ENCODE measurements at places on chromosomes 11 and 22.

DNA sequence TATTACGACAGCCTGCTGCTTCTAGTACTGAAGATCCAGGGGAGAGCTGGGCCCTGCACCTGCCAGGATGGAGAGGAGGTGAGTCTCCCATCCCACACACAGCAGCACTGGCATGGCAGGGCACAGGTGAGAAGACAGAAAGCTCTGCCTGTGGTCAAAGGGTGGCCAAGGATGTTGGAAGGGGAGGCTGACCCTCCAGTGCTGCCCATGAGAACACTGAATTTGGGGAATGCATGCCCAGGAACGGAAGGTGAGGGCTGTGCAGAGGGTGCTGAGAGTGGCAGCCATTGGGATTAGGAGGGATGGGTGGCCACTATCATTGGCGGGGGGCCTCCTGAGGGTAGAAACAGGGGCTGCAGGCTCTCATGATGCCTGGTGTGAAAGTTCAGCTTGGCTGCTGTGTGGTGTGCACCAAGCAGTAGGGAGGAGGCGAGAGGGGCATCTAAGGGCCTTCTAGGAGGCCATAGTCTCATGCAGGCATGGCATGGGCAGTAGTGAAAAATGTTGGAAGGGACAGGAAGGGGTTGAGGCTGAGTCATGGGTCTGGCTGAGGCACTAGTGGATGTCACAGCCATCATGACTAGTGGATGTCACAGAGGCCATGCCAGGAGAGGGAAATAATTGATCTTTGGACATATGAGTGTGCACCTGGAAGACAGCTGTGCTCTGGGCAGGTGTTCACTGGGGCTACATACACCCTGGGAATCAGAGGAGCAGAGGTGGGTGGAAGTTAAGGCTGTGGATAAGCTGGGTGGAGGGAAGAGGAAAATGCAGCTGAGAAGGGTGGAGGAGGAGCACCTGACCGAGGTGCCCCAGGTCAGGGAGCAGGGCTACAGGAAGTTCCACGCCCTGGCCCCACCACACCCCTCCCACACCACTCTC lies 2.5 kb upstream of the LRRC74B start:
- DNase-seq: no peak

- DNase-seq: no peak
Observed at GRCh38 chr11:73388265-73389133, 12.3 kb downstream of the RELT start.

DNA sequence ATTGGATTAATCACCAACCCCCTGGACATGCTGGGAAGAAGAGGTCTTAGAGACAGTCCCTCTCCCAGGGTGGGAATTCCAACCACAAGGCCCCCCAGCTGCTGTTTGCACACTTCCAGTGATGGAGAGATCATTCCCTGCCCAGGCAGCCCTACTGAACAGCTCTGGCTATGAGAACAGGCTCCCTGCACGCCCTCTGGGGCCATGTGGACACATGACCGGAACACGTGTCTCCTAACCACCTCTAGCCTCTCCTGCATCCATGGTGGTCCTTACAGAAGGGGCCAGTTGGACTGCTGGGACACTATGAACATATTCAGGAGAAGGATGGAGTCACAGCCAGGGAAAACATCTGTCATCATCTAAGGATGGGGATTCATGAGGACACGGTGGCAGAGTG lies 196.2 kb downstream of the MN1 start:
- no peak for DNase-seq

DNA sequence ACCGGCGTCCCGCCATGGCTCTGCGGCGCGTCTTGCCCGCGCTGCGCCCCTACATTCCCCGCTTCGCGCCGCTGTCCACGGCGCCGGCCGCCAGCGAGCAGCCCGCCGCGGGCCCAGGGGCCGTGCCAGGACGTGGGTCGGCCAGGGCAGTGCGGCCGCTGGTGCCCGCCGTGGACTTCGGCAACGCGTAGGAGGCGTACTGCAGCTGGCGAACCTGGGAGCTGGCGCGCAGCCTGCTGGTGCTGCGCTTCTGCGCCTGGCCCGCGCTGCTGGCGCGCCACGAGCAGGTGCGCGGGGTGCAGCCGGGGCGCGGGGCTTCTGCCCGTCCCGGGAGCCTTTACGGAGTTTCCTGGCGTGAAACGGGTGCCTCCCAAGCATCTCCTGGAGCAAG lies 20.1 kb downstream of the DGCR6L start:
- DNase-seq: peak; percentile 33

GRCh38 chr11:34126959-34127848 lies 21.8 kb downstream of the NAT10 start:
- DNase-seq: no peak

- no peak for DNase-seq
Observed at GRCh38 chr11:10021563-10021962, 272.5 kb downstream of the SBF2 start.

- DNase-seq: no peak
Observed at GRCh38 chr11:28815110-28815509, 706.9 kb downstream of the METTL15 start.

DNA sequence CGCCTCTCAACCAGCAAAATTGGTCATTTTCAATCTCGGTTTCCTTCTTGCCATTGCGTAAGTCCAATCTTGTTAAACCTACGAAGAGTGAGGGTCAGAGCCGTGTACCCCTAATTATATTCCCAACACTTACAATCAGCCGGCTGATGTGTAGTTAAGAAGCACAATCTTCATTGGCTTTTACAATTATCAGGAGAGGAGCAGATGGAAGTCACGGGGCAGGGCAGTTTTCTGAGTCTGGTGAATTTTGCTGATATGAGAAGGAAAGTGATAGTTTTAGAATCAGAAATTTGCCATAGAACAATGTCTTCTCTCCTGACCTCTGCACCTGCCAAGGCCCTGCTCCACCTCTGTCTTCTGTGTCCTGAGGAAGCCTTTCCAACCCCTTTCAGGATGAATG lies 35.0 kb upstream of the ATXN10 start:
- DNase-seq: no peak

DNA sequence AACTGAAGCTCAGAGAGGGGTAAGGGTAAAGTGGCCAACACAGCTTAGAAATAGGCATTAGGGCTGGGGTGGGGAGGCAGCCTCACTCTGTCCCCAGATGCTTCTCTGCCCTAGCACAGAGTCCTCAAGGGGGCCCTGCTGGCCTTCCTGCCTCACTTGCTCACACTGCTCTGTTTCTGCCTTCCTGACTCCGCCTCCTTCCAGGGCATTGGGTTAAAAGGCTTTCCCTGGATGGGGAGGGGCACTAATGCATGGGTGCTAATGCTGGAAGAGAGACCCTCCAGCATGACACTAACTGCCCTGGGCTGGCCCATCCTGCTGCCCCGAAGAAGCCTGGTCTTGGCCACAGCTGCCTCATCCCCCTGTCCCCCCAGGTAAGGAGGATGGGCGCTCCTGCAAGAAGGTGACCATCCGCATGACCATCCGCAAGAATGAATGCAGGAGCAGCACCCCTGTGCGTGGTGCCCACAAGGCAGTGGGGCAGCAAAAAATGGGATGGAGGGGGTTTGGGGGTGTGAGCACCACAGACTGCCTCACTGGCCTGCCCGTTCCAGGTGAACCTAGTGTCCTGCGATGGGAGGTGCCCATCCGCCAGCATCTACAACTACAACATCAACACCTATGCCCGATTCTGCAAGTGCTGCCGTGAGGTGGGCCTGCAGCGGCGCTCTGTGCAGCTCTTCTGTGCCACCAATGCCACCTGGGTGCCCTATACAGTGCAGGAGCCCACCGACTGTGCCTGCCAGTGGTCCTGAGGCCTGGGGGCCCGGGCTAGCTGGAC lies 74.0 kb upstream of the MYOD1 start:
- DNase-seq: no peak

- DNase-seq: no peak
Observed at GRCh38 chr11:20493340-20493739, 105.8 kb downstream of the PRMT3 start.

DNA sequence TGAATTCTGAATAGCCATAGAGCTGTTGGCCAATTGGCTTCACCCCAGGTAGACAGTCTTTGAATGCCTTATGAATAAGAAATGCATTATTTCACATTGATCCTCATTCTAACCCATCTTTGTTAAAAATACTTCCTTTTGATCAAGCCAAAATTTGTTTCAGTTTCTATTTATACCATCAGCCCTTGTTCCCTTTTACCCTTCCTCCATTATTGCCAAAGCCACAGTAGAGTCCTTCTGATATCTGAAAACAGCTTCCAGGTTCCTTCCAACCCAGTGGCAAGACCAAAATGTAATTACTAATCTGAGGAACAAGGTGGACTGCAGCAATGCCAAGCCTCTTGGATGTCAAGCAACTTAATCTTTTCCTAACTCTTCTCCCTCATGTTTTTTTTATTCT lies 458.8 kb downstream of the BUD13 start:
- DNase-seq: no peak

DNA sequence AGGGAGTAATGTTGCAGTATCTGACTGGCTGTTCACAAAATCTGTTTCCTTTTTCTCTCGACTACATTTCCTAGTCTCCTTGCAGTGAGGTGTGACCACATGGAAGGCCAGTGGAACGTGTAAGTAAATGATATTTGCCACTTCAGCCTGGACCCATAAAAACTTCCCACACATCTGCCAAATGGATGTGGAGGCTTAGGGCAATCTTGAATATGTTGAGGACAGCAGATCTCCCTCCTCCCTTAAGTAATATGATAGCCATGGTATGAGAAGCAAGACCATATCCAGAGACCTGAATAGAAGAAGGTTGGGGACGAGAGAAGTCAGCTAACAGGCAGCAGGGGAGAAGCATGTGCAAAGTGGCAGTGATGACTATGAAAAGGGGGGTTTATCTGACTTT lies 33.0 kb upstream of the C11orf87 start:
- no peak for DNase-seq

GRCh38 chr11:17972987-17973386 lies 39.9 kb downstream of the SERGEF start:
- DNase-seq: no peak

DNA sequence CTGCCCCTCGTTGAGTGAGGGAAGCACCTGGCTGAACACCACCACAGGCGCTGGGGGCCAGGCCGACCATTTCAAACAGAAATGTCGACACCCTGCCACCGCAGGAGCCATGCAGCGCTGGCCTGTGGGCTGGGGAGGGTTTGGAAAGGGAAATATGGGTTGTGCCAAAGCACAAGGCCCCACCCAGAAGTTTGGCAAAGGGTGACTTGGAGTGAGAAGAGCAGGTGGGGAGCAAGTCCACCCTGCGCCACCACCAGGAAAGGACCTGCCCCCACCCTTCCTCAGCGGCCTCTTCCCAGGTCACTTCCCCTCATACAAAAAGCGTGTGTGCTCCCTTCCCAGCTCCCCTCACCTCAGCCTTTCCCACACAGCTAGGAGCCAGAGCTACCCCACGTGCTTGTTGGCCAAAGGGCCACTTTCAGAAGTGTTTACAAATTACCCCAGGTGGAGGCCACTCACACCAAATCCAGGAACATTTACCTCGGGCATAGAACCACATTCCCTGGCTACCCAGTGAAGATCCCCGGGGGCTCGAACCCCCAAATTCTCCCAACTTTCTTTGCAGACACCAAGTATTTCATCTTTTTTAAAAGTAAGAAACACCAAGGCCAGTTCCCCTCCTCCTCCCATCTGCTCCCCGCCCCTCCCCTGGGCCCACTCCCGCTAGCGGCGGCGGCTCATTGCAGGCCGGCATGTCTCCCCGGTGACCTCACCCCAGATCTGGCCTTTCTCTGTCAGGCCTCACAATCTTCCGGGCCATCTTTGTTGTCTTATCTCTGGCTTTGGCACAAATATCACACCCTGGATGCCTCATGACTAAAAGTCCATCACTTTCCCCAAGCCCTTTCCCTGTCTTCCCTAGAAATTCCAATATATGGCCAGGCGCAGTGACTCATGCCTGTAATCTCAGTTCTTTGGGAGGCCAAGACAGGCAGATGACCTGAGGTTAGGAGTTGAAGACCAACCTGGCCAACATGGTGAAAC lies 20.5 kb upstream of the SCGB1A1 start:
- no peak for DNase-seq

DNA sequence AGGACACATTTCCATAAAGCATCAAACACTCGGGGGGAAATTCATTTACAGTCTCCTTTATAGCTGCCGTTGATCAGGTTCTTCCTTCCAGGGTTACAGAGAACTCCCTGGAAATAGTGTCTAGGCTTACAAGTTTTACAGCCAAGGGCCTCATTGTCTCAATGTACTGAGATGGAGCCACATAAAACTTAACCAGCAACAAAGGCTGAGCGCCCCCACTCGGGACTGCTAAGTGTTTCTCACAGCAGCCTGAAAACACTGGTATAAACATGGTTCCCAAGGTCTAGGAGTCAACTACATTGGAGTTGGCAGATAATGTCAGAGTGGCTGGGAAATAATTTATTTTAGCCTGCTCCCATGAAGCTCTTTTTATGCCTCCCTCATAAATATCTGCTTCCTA lies 686.2 kb downstream of the OPCML start:
- no peak for DNase-seq

GRCh38 chr11:113385749-113386148 lies 1.8 kb upstream of the ANKK1 start:
- no peak for DNase-seq

GRCh38 chr11:46874586-46874985 lies 28.5 kb upstream of the CKAP5 start:
- DNase-seq: no peak

- DNase-seq: no peak
Observed at GRCh38 chr11:44066732-44067141, 667 bp downstream of the ACCS start.

DNA sequence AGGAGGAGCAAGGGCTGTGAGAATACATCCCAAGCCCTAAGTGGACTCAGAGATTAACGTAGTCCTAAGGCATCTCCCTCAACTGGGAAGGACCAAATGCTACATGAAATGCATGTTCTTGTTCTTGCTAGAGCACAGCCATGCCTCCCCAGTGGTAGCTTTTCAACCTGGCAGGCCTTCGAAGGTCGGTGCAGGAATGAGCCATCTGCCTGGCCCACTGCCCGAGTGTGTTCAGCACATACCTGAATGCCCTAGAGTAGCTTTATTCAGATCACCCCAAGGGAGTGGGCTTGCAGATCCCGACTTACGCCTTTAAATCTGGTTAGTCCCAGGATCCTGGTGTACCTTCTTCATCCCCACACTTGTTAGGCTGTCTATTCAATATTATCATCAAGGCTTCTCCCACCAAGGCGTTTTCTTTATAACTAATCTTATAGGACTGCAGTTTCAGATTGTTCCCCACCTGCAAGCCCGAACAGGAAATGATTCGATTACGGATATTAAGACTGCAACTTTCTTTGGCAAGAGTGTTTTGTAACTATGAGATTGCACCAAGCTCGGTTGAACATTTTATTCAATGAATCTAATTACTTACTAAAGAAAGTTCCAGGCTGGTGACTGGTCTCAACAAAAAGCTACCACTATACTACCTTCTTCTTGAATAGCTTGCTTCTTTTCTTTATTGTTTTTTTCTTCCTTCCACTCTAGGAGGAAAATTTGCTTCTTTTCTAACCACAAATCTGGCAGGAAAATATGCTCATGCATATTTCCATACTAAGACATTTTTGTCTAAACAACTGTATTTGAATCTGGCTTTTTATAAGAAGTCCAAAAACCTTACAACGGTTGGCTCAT lies 115.6 kb downstream of the SGSM3 start:
- DNase-seq: no peak

- no peak for DNase-seq
Observed at GRCh38 chr11:19814421-19814820, 101.8 kb downstream of the NAV2 start.

GRCh38 chr11:73907191-73907590 lies 30.4 kb downstream of the PAAF1 start:
- DNase-seq: no peak

- DNase-seq: no peak
Observed at GRCh38 chr22:40035351-40035750, 40.6 kb downstream of the FAM83F start.
